ENCODE measurements at places on chromosomes 11 and 22. TPM values are rescaled to one million over a fixed set of nuclear protein-coding genes. Genes with fewer than 3 reads are reported as not detected.

The KRTAP5-7 gene
- not detected for total RNA-seq

The INS gene
- not detected for total RNA-seq

The ARRB1 gene
- total RNA-seq: 27.1 TPM

The E2F8 gene
- total RNA-seq: 1.7 TPM

The KLHL35 gene
- 4.6 TPM for total RNA-seq

The MS4A1 gene
- total RNA-seq: not detected

The NFAM1 gene
- not detected for total RNA-seq

The NF2 gene
- 48.1 TPM for total RNA-seq

The SLC25A45 gene
- 1.1 TPM for total RNA-seq

The SCGB1D2 gene
- total RNA-seq: not detected
